ENCODE measurements at places on chromosomes 3 and 15. TPM values are rescaled to one million over a fixed set of nuclear protein-coding genes. Genes with fewer than 3 reads are reported as not detected.

DNA sequence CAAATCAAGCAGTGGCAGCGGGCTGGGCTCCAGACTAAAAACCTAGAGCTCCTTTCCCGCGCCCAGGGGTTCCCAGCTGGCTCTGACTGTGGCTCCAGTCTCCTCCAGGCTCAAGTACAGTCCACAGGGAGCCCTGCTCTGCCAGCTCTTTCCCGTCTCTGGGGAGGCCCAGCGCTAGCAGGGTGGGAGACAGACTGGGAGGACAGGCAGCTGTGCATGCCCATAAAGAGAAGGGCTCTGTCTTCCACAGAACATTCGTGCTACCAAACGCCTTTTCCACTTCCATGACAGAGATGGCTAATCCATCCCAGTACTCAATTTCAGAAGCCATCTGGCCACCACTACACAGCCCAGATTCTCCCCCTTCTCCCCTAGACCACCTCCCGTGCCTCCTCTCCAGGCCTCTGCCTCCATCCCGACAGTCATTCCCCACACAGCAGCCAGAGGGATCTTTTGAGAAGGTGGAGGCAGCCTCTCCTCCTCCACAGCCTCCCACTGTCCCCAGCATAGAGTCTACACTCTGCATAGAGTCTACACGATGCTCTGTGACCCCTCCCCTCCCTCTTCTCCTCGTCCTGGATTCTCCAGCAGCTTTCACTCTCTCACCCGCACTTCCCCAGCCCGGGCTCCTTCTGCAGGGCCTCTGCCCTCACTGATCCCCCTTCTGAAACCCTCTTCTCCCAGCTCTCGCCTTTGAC lies 6.8 kb upstream of the DUSP7 start:
- DNase-seq: no peak

GRCh38 chr3:107911337-107912000 lies 179.4 kb downstream of the CD47 start:
- no peak for DNase-seq

- DNase-seq: no peak
These were observed 50.0 kb upstream of the PCSK6 start for GRCh38 chr15:101539492-101539891.

GRCh38 chr3:97121386-97121785 lies 307.0 kb downstream of the EPHA6 start:
- DNase-seq: no peak

GRCh38 chr3:160012108-160012507 lies 23.5 kb downstream of the IL12A start:
- DNase-seq: no peak

GRCh38 chr15:29665444-29666003 lies 156.7 kb downstream of the TJP1 start:
- no peak for DNase-seq

DNA sequence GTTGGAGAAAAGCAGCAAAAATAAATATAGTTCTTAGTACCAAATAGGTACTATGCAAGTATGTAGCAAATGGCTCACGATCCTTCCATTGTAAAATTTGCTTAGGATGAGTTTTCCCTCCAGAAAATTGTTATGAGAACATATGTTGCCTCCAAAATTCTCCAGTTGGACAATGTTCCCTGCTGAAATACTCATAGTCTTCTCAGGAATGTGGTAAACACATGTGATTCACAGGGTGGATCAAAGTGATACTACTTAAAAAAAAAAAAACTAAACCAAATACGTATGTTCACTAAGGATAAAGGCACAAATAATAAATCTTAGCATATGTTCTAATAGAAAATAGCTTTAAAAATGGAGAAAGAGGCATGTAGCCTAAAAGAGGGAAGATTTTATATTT lies 84.3 kb upstream of the ZNF385D start:
- DNase-seq: no peak

GRCh38 chr3:196423044-196423781 lies 9.0 kb downstream of the UBXN7 start:
- no peak for DNase-seq

DNA sequence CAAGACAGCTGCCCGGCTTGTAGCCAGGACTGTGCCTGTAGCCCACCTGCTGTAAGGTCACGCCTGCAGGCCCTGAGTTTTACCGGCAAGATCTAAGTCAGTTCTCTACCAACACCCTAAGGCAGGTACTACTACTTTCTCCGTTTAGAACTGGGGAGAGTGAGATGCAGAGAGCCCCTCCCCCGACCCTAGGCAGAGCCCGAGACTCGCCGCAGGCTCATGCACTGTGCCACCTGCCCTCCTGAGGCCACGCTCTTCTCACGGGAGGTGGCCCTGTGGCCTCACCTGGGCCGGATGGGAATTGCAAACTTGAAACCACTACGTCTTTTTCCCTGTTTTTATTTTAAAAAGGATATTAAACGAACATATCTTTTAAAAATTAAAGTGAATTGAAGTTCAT lies 36.9 kb upstream of the PCSK6 start:
- no peak for DNase-seq

GRCh38 chr15:96209285-96209735 lies 121.2 kb upstream of the NR2F2 start:
- DNase-seq: peak; percentile 22

GRCh38 chr3:19029837-19030521 lies 118.3 kb upstream of the KCNH8 start:
- no peak for DNase-seq

DNA sequence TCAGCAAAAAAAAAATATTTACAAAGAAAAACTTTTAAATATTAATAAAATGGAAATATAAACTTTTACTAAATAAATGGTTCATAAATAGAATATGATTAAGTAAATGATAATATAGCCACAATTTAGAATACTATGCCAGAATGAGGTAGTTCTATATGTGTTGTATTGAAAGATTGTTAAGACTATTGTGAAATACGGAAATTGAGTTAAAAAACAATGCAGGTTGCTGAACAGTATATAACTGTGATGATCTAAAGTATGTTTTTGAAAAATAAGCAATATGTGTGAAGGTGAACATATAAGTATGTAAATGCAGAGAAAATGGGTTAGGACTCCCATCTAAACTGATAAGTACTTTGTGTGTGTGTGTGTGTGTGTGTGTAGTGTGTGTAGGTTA lies 1.2 kb downstream of the ZNF35 start:
- no peak for DNase-seq

GRCh38 chr3:150607267-150608065 lies 4.3 kb downstream of the SELENOT start:
- DNase-seq: no peak

DNA sequence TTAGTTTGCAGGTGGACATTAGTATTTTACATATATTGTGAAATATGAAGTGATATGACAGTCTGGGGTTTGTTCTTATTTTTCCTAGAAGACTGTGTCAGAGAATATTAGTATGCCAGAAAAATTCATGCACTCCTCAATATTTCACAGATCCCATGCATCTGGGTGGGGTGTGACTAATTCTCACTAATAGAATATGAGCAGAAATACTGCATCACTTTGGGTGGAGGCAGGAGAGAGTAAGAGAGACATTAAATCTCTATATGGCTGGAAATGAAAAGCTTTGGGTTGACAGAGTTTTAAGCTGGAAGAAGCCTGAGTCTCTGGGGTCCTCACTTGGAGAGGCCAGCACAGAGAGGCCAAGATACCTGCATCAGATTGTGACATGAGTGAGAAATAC lies 101.3 kb upstream of the DPH6 start:
- no peak for DNase-seq

- no peak for DNase-seq
These were observed 305.5 kb downstream of the SHQ1 start for GRCh38 chr3:72542781-72543180.

DNA sequence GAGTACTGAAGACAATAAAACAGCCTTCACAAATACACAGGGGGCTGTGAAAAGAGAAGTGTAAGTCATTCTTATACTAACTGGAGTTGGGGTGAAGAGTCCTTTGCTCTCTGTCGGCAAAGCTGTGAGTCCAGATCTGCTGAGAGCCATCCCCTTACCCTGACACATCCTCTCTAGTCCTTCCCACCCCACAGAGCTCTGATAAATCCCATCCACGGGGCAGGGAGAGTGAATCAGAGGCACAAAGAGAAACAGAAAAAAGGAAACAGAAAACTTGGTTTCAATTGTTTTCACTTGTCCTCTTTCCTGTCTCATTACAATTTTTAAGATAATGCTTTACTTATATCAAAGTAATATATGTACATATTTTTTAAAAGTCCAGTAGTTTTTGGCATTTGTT lies 18.2 kb upstream of the ZNF639 start:
- no peak for DNase-seq

GRCh38 chr3:48486952-48487351 lies 17.0 kb downstream of the SHISA5 start:
- DNase-seq: no peak

DNA sequence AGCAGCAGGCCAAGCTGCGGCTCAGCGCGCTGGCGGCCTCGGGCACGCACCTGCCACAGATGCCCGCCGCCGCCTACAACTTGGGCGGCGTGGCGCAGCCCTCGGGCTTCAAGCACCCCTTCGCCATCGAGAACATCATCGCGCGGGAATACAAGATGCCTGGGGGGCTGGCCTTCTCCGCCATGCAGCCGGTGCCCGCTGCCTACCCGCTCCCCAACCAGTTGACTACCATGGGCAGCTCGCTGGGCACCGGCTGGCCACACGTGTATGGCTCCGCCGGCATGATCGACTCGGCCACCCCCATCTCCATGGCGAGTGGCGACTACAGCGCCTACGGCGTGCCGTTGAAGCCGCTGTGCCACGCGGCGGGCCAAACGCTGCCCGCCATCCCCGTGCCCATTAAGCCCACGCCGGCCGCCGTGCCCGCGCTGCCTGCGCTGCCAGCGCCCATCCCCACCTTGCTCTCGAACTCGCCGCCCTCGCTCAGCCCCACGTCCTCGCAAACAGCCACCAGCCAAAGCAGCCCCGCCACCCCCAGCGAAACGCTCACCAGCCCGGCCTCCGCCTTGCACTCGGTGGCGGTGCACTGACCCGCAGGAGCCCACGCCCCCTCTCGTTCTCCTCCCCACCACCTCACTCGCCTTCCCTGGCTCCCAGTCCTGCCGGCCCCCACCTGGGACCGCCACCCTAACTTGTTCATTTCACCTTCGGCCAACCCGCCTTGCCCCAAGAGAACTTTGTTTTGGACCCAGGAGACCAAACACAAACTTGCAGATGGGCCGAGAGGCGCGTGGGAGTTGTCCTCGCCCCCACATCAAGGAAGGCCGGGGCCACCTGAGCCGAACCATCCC lies 1.5 kb downstream of the FOXB1 start:
- DNase-seq: peak; percentile 67

DNA sequence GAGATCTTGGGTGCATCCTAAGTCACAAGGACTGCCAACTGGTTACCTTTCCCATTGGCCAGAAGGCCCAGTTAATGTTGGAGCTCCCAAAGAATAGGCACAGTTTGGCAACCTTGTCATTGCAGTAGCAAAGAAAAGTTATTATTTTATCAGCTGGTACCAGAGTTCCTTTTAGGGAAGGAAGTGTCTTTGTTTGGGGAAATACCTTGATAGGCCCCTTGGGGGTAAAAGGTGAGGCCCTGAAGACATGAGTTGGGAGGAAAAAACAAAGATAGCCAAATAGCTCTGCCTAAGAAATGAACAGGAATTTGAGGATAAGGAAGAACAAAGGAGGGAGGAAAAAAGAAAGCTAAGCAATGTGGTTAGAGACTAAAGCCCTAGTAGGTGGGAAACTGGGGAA lies 85.8 kb downstream of the ANP32A start:
- DNase-seq: no peak

DNA sequence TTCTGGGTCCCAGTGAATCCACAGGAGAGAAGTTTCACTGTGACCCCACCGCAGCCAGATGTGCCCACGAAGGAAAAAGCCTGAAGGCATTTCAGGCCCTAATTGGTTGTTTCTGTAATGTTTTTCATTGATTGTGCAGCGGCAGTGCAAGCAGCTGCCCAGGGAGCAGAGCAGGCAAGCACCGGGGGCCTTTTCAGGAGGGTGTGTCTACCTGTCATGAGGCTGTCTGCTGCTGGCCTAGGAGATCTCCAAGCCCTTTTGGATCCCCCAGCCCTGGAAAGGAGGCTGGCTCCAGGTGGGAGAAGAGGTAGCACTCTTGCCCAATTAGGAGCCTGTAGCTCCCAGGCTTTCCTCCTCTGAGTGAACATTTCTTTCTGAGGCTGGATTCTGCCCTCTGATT lies 108.8 kb downstream of the EPHB1 start:
- DNase-seq: peak; percentile 11

- no peak for DNase-seq
These were observed 360.4 kb upstream of the CNTN6 start for GRCh38 chr3:732326-732928.

WDR93 gene
- 2.5 TPM for total RNA-seq

NANOGP8 gene
- 1.3 TPM for total RNA-seq

SLC24A5 gene
- total RNA-seq: not detected

CCR9 gene
- 0.22 TPM for total RNA-seq

CAND2 gene
- total RNA-seq: 7.1 TPM

C15orf62 gene
- total RNA-seq: 1.4 TPM

SERPINI2 gene
- not detected for total RNA-seq

SMCO1 gene
- not detected for total RNA-seq

DUOX1 gene
- total RNA-seq: 1.6 TPM

SPINT1 gene
- 114 TPM for total RNA-seq

GABRB3 gene
- 6.9 TPM for total RNA-seq

BRK1 gene
- 130 TPM for total RNA-seq

IDH3A gene
- 97.2 TPM for total RNA-seq

VEPH1 gene
- total RNA-seq: 17.8 TPM
